ENCODE measurements at places on chromosomes 13 and 19. TPM values are rescaled to one million over a fixed set of nuclear protein-coding genes. Genes with fewer than 3 reads are reported as not detected.

The PSG3 gene
- total RNA-seq: not detected

The SHISA2 gene
- not detected for total RNA-seq

The TNFSF9 gene
- total RNA-seq: 0.77 TPM

The ZNF547 gene
- 0.95 TPM for total RNA-seq

The SNRNP70 gene
- total RNA-seq: 251 TPM

DNA sequence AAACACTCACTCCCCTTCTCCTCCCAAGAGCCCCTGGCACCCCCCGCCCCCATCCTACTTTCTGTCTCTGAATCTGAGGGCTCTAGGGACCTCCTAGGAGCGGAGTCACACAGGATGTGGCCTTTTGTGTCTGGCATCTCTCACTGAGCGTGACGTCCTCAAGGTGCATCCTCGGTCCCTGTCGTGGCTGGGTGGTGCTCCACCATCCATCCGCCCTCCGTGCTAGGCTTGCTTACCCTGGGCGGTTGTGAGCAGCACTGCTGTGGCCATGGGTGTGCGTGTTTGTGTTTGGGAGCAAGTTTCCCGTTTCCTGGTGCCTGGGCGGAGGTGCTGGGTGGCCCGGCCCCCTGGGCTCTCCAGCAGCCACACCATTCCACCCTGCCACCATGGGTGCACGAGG lies 12.2 kb downstream of the PLEKHJ1 start:
- no peak for DNase-seq

DNA sequence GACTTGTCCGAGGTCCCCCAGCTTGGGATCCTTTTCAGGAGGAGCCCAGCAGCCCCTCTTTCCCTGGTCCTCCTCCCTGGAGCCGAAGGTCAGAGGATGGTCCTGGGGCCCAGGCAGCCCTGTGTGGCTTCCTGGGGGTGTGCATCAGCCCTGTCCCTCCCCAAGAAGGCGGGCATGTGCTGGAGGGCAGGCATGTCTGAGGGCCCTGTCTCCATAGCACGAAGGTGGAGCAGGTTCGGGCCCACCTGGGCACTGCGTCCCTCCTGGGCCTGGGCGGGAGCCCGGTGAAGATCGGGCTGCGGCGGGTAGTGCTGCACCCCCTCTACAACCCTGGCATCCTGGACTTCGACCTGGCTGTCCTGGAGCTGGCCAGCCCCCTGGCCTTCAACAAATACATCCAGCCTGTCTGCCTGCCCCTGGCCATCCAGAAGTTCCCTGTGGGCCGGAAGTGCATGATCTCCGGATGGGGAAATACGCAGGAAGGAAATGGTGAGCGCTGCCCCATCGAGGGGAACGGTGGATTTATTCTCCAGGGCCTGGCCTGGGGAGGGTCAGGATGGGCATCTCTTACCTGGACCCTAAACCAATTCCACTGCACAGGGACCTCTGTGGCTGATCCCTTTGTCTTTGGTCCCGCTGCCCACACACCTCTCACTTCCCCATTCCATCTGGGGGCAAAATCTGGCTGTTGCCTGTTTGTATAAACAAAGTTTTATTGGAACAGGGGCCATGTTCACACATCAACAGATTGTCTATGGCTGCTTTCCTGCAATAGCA lies 10.9 kb downstream of the TIMM13 start:
- DNase-seq: no peak

- DNase-seq: no peak
Observed at GRCh38 chr19:13119627-13120026, 1.6 kb downstream of the NACC1 start.

GRCh38 chr19:16611121-16611520 lies 16.9 kb downstream of the MED26 start:
- no peak for DNase-seq

DNA sequence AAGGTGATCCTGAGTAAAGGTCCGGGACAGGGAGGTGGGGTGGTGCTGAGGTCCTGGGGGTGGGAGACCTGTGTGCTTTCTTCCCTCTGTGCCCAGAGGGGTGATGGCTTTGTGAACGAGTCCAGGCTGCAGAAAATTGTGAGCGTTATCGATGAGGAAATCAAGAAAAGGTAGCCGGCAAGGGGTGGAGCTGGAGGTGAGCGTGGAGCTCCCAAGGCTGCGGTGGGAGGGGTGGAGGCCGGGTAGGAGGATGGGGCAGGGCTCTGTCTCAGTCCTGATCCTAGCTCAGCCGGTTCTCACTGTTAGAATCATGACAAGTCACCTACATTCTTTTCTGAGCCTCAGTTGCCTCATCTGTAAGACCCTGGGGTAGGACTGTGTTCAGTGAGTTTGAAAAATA lies 4.0 kb downstream of the SELENOV start:
- DNase-seq: no peak

GRCh38 chr13:44311011-44311780 lies 62.4 kb upstream of the SERP2 start:
- no peak for DNase-seq

- DNase-seq: no peak
Observed at GRCh38 chr19:29943615-29944014, 1.6 kb downstream of the URI1 start.

Data from Caco-2 (cell line).